ENCODE measurements at places on chromosomes 4 and X. TPM values are rescaled to one million over a fixed set of nuclear protein-coding genes. Genes with fewer than 3 reads are reported as not detected.

AR gene
- 4.2 TPM for total RNA-seq

DNA sequence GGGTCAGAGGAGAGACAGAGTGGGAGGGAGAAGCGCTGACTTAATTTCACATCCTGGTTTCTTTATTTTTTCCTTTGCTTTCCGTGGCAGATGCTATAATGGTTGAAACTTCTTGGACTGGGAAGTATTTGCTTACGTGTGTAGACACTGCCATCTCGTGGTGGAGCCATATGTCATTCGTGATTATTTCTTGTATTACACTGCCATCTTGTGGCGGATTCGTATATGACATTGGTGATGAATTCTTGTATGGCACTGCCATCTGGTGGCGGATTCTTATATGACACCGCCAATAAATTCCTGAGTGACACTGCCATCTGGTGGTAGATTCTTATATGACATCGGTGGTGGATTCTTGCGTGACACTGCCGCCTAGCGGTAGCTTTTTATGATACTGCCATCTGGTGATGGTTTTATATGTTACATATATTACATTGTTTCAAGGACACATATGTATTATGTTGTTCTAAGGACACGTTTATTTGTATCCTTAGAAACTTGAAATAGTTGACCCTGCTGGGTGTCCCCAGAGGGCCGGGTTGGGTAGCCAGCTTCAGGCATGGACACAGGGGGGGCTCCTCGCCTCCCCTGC, 37.3 kb upstream of the CLCN4 start:
- peak; percentile 61 for DNase-seq

DNA sequence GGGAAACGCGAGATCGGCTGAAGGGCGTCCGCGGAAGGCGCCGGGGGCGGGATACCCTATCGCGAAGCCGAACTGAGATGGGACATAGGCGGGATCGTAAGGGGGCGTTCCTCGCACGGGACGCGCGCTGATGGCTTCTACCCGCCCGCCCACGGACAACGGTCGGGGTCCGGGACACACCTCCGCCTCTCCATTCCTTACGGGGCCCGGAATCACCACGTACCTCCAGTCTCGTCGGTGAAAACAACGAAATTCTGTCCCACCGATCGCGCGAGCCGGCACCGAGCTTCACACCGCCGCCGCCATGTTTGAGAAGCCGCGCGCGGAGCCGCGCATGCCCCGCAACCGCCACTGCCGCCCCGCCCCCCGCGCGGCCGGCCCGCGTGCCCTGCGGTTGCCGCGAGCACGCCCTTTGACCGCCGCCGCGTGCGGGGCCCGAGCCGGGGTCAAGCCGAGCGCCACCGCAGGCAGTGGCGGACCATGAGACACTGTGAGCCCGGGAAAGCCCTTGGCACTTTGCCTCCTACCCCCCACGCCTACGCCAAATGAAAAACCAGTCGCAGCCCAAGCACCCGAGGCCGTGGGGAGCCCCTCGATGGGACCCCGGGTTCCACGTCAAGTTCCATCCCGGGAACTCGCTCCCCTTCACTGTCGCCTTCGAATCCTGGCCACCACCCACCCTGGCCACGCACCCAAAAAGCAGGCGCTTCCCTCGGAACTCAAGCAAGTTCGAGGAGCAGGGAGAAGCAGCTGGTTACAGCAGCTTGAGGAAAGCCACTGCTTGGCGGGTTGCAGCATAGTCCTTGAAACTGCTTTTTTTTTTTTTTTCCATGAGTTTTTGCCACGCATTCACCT, at the start of gene SCML2:
TSS of gene SCML2 (minus strand) at position 320 of the 855 bp plus-strand sequence. CDS start 20,617 bp downstream, outside the sequence.
- peak; percentile 32 for DNase-seq

GRCh38 chrX:128057421-128057820, 5.2 kb upstream of the ACTRT1 start:
- no peak for DNase-seq

DNA sequence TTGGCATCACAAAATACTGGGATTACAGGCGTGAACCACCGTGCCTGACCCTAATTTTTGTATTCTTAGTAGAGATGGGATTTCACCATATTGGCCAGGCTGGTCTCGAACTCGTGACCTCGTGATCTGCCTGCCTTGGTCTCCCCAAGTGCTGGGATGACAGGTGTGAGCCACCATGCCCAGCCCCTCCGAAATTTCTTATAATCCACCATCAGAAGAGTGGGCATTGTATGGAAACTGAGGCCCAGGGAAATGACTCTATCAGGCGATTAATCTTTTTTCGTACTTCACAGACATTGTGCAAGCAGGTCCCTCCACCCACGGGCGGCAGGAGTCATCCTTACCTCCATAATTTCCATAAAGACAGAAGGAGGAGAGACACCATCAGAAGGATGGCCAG, 16.0 kb downstream of the CRLF2 start:
- DNase-seq = no peak

GLOD5 gene
- not detected for total RNA-seq

GRCh38 chrX:19515615-19516105, 352 bp upstream of the MAP3K15 start:
- DNase-seq = no peak

- DNase-seq = no peak
These were observed 4.5 kb upstream of the PPP2R2C start for GRCh38 chr4:6476893-6477292.

All from M059J (cell line).